ENCODE measurements at places on chromosomes 1 and 21.

- no peak for DNase-seq
These were observed 36.2 kb downstream of the EPS15 start for GRCh38 chr1:51482881-51483280.

DNA sequence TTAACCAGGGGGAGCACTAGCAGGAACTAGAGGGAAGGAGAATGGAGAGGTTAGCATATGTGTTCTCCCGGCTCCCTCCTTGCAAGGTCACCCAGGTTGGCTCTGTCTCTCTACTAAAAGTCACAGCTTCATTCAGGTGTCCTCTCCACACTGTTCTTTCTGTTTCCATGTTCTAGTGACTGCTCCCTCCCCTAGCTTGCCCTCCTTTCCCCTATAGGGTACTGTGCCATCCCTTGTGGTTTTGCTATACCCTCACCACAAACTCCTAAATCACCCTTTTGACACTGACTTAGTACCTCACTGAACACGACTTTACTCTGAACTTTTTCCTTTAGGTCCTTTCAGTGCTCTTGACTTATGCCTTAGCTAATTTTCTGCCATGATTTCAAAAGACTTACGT lies 389.3 kb downstream of the ST6GALNAC3 start:
- DNase-seq: no peak

- DNase-seq: no peak
These were observed 414 bp downstream of the TMEM51 start for GRCh38 chr1:15153842-15154479.

GRCh38 chr1:223702735-223703667 lies 9.3 kb upstream of the CAPN2 start:
- DNase-seq: no peak

DNA sequence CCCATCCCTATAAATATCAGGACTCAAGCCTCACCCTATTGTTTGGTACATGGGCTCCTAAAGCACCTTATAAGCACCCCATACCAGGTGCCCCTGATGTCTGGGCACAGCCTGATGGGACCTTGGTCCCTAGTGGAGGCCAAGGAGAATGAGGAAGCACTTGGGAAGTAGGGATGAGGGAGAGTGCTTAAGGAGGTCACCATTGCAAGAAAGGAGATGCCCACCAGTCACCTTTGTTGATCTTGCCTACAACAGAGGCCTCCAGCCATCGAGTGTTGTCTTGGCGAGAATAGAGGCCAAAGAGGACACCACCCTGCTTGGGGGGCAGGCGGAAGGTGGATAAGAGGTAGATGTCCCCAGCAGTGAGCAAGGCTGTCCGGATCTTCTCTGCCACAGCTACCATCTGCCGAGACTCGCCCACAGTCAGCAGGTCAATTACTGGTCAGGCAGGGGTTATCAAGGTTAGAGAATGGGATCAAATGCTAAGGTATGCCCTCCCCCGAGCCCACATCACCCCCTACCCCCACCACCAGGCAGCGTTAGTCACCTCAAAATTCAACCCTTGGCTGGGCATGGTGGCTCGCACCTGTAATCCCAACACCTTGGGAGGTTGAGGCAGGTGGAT lies 1.6 kb downstream of the THBS3 start:
- DNase-seq: no peak

- no peak for DNase-seq
These were observed 186.1 kb downstream of the NTNG1 start for GRCh38 chr1:107326824-107327445.

- DNase-seq: no peak
These were observed 15.5 kb downstream of the LMOD1 start for GRCh38 chr1:201930803-201931202.

DNA sequence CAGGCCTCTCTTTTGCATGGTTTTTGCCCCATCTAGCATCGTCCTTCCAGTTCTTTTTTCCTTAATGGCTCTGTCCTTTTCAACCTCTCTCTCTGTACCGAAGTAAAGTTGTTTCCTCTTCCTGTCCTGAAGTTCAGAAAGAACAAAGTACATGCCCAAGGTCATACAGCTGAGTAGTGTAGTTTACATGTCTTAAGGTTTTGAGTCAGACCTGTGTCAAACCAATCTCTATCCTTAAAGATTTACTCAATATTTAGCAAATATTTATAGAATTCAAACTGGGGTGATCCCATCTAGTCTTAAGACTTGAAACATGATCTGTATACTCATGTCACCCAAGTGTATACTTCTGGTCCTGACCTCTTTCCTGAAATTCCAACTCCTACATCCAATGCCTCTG lies 118.7 kb upstream of the SGIP1 start:
- DNase-seq: no peak

DNA sequence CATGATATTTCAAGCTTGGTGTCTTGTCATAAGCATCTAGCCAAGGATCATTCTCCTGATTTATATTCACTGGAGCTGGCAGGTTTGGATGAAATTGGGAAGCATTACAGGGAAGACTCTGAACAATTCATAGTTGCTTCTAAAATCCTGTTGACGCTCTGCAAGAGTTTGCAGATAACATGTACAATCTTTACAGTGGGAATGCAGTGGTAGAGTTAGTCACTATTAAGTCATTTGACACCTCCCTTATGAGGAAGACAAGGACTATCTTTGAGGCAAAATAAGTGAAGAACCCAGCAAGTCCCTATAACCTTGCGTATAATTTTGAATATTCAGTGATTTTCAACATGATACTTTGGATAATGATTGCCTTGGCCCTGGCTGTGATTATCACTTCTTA lies 45.3 kb upstream of the CRB1 start:
- DNase-seq: no peak

GRCh38 chr1:118717893-118718292 lies 270.2 kb downstream of the TBX15 start:
- DNase-seq: no peak

GRCh38 chr1:100782473-100783039 lies 63.0 kb downstream of the VCAM1 start:
- DNase-seq: no peak

DNA sequence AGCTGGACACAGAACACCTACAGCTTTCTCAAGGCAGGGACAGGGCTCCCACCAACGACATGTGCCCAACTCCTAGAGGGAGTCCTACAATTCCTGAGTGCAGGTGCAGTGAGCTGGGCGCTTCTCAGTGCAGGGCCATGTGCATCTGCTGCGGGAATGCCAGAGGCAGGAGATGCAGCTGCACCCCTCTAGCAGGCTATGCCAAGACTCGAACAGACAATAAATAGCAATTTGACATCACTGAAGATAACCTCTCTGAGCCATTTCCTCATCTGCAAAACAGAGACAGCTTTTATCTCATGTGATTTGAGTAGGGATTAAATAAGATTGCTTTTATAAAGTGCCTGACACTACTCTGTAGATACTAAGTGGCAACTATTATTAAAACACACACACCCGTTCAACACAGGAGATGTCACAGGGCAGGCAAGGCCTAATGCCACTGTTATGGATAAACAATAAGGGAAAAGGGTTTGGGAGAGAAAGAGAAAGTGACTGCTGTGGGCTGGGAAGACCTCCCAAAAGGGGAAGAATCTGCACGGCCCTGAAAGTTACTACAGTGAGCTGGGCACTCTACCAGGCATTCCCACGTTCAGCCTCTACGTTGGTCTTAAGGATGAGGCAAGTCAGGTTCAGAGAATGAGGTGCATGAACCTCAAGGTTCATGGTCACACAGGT lies 5.7 kb downstream of the SLC9A1 start:
- no peak for DNase-seq

DNA sequence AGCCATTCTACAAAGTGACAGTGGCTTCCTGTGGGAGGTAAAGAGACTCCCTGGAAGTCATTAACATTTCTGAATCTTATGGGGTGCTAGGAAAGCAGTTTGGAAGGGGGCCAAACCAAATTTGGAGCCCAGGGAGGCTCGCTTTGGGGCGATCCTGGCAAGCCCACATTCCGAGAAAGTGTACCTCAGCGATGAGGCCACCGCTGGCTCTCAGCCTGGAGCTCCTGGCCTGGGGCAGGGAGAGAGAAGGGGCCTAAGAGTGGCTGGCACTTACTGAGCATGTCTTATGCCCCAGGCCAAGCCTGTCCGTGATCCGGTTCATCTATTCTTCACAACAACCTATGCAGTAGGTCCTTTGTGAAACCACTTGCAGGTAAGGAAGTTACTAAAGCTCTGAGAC lies 98.8 kb downstream of the CCDC185 start:
- no peak for DNase-seq

DNA sequence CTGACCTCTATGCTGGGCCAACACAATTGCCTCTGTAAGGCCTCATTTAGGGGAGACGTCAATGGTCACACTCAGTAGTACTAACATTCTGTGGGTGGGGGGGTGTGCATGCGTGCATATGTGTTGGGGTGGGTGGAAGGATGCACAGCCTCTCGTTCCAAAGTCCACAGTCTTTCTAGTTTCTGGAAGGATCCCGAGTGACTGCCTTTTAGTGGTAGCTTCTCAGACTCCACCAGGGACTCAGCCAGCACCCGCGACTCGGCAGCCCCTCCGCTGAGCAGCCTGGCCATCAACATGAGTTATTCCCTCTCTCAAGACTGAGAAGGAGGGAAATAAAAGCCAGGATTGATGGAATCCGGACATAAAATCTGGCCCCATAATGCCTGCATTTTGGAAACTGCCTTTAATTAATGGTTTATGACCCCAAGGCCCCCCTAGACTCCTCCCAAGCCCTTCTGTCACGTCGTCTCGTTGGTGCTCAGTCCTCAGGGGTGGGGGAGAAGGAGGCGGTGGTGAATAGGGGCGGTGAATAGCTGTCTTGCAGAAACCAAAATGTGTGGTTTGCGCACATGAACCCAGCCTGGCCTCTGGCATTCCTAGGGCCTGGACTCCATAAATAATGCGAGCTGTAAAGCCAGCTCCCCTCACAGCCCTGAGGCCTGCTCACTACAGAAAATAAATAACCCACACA lies 65.1 kb upstream of the TMEM51 start:
- DNase-seq: no peak

DNA sequence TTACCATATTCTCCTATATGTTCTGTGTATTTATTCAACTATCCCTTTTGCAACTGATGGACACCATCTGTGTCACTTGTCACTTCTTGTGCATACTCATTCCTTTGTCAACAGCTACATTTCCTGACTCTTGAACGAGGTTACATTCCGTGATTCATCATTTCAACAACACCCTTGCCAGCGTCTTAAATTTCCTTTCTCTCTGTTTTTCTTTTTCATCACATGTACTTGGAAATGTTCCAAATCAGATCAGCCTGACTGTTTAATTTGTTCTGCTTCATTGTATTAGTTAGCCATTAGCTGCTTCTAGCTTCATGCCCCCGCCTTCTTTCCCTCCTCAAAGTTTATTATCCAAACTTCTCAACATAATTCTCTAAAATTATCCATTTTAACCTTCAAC lies 173.0 kb downstream of the ADGRL4 start:
- no peak for DNase-seq

- DNase-seq: no peak
These were observed 3.5 kb upstream of the FCMR start for GRCh38 chr1:206925106-206925736.

- no peak for DNase-seq
These were observed 16.3 kb downstream of the SETD4 start for GRCh38 chr21:36044056-36044455.

DNA sequence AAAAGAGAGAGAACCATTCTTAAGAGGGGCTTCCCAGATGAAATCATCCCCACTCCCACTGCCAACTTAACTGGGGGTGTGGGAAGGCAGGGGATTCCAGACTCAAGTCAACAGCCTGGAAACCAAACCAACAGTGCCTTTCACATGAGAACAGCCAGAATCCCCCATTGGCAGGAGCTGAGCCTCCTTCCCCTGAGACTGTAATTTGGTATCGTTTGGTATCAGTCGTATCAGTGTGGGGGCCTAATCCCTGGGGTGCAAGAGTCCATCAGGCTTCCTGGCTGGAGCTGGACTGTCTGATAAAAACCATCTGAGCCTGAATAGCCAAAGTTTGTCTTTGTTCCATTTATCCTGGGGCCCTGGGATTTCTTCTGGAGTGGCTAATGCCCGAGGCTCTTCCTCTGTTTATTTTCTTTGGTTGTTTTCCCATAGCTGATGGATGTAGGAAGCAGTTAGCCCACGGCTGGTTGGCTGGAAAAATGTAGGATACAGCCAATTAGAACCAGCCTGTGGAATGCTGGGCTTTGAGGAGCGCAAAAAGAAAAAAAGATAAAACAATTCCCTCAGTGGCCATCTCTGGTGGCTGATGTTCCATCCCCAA lies 84.6 kb downstream of the LAMC2 start:
- no peak for DNase-seq

DNA sequence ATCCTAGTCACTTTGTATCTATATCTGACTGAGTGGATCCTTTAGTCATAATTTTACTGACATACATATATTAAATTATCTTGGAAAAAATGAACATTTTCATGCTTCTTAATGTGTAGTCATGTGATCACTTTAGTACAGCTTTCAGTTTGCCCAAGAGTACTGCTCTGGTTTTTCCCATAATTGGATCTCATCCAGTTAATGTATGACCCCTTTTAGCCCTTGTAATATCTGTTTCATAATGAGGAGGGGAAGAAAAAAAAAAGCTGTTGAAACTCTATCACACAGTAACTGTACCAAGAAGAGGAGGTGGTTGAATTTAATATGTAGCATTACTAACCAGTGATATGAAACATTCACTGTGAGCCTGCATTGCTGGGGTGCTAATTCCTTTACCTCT lies 328.7 kb downstream of the PTPRC start:
- DNase-seq: no peak

- DNase-seq: no peak
These were observed 40.4 kb downstream of the MPZL1 start for GRCh38 chr1:167762061-167762746.

DNA sequence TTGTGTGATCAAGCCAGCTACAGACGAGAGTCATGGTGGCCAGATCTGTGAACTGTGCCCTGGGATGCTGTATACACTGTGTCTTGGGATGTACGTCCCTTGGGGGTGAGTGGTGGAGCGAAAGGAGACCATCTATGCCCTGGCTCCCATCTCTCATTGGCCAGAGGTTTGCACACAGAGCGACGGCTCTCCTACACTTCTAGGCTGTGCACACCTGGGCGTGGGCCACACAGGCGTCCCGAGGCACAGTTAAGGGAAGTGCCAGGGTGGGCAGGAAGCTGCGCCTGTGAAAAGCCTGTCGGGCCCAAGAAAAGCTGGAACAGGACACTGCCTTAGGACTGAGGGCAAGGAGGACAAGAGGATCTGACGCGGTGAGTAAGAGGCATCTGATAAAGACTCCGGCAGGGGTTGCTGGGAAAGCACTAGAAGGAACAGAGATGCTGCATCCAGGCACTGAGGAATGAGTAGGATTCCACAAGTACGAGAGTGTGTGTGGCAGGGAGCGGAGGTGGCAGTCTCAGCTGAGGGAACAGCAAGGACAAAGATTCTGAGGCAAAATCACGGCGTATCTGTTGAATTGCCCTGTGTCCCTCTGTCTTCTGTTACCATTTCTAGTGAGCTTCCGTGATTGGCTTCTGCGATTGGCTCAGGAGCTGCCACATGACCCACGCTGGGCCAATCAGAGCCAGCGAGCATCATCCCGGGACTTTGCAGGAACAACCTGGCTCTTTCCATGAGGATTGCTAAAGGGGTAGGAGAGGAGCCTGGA lies 67.9 kb upstream of the ZBTB40 start:
- DNase-seq: no peak

- DNase-seq: no peak
These were observed 7.9 kb downstream of the TIAM1 start for GRCh38 chr21:31335957-31336738.

GRCh38 chr1:244047621-244048255 lies 3.3 kb upstream of the ZBTB18 start:
- DNase-seq: no peak

GRCh38 chr1:60952612-60953111 lies 129.7 kb upstream of the NFIA start:
- DNase-seq: no peak
